ENCODE measurements at places on chromosomes 7 and 10. TPM values are rescaled to one million over a fixed set of nuclear protein-coding genes. Genes with fewer than 3 reads are reported as not detected.

GRCh38 chr7:108226816-108227299, 96.7 kb upstream of the LAMB4 start:
- no peak for DNase-seq

DNA sequence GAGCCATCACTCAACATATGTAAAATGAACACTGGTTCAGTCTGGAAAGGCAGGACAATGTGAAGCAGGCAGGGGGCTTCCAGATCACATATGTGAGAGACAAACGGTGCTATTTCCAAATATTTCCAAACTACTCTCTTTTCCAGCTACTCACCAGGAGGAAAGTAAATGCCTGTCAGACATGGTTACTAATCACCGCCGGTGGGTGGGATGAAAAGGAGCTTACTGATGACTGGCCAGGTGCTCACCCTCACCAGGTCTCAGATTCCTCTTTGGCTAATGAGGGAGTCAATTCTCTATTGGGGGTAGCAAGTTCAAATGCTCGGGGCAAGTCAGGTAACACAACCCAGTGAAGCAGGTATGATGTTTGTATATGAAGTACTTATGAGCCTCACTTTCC, 9.7 kb upstream of the MSMB start:
- DNase-seq: no peak

DNA sequence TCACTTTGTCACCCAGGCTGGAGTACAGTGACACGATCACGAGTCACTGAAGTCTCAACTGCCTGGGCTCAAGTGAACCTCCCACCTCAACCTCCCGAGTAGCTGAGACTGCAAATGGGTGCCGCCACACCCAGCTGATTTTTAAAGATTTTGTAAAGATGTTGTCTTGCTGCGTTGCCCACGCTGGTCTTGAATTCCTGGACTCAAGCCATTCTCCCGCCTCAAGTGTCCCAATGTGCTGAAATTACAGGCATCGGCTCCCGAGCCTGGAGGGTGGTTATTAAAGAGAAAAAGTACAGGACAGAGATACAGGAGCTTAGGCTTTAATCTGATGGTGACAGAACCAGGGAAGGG, 55.1 kb downstream of the KCTD7 start:
- DNase-seq: no peak

DNA sequence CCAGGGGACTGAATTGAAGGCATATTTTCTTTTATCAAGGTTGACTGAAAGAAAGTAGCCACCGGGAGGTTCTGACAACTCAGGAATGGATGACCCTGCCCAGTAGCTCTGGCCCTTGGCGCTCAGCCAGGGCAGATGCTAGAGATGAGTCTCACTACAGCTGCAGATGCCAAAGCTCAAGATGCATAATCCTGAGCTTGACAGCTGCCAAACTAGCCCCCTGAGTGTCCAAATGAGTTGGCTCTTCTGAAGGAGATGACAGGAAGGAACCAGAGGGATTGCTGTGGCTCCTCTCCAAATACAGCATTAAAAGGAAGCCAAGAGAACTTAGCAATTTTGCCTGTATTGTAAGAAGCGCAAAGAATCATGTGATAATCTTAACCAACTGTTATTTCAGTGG, 78.4 kb downstream of the NXPH1 start:
- DNase-seq: no peak

DNA sequence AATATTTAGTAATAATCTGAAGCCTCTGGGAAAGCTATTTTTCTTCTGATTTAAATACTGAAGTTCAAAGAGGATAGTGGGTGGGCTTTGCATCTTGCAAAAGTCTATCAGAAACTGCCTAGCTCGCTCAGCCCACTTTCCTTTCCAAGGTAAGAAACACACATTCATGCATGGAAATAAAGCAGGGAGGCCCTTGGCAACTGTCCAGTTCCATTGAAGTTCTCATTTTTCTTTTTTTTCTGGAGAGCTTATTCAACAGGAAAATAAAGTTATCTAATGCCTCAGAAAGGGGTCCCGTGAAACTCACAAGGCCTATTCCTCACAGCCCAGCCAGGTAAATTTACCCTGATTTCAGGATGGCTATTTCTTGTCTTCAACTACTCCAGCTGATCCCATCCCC, 654.9 kb downstream of the KCNMA1 start:
- no peak for DNase-seq

CEP55 gene
- 42.0 TPM for total RNA-seq

DNA sequence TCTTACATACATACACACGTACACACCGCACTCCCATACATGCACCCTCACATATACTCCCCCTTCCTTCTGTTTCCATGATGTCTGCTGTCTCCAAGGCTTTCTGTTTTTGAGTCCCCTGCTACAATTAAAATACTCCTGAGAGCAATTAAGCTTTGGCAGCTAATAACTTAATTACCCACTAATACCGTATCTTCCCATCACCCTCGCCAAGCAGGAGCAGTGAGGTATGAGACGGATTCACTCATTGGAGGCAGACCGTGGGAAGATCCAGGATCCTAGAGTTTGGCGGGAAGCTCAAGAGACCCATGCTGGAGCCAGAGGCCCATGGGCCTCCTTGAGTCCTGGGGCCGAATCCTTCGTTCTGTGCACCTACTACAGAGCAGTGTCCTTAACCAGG, 1.7 kb upstream of the CALN1 start:
- no peak for DNase-seq
